H1 (cell line): ENCODE measurements at places on chromosomes 11 and 22.

DNA sequence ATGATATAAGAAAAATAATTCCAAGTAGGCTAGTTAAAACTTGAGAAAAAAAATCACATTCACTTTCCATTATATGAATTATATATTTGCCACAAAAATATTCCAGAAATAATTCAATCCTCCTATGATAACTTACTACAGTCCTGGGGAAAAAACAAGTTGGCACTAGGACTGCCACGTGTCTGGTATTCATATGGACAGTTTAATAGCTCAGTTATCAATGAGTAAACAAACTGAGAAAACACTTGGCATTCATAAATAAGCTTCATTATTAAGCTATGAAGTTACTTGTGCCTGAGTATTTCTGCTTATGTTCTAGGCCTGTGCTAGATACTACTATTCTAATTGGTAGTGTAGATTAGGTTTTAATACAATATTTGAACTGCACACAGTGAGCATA is 22.5 kb upstream of the MAML2 start:
- DNase-seq: no peak
- no peaks in the 10 kb centered on the region for H3K27me3 ChIP-seq
- H3K36me3 ChIP-seq: no peaks in the 10 kb centered on the region; the same call in 1 of the 2 replicates
- no peak overlapping the region for H3K4me3 ChIP-seq

DNA sequence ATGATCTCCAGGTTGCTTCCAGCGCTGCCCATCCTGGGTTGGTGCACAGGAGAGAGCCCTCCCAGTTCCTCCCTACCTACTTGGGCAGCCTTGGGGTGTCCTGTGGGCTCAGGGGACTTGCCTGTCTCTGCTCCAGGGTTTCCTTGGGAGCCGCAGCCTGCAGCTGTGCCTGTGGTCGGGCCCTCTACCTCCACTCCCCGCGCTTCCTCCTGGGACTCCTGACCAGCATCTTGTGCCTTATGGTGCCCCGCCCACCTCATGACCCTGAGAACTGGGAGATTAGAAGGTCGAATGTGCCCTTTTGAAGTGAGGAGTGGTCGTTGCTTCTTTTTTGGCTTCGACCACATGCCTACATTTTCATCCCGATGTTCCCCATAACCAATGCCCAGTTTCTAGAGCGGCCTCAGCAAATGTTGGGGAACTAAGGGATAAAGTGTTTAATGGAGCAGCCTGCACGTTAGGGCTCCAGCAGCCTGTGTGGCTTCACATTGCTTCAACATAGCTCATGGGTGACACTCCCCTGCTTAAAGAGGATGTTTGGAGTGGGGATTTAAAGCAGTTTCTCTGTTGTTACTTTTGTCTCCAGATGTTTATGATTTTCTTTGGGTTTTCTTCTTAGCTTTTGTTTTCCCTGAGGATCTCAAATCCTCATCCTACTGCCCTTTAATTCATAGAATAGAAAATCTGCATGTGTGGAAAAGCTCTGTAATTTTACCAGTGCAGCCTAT is 248.8 kb downstream of the TBC1D22A start:
- H3K27ac ChIP-seq: no peak overlapping the region
- DNase-seq: no peak
- H3K4me3 ChIP-seq: no peak overlapping the region
- H3K4me1 ChIP-seq: no peaks in the 10 kb centered on the region; the same call in 1 of the 2 replicates
- H3K36me3 ChIP-seq: no peaks in the 10 kb centered on the region

- no peak overlapping the region for H3K27ac ChIP-seq
- DNase-seq: no peak
- H3K27me3 ChIP-seq: no peaks in the 10 kb centered on the region
- no peaks in the 10 kb centered on the region for H3K36me3 ChIP-seq
Observed at GRCh38 chr11:113881856-113882255, 6.5 kb upstream of the USP28 start.

DNA sequence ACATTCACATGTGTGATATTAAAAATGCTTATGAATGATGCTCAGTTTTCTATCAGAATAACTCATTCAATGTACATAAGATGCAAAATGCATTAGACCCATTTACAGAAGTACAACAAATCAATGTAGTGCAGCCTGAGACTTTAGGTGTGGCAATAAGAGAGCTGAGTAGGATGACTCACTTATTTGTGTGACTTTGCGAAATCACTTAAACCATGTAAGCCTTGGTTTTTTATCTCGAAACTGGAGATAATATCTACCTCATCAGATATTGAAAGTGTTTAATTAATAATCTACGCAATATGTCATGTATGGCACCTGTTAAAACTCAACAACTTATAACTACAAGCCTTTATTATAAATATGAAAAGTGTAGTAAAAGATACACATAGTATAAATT is 105.7 kb upstream of the LUZP2 start:
- no peaks in the 10 kb centered on the region for H3K4me1 ChIP-seq
- no peaks in the 10 kb centered on the region for H3K27me3 ChIP-seq

- DNase-seq: no peak
- no peaks in the 10 kb centered on the region for H3K27me3 ChIP-seq
- H3K4me1 ChIP-seq: 0 out of 2 replicates have a peak, but pooled peaks cover 2% of the 10 kb centered on the region
Observed at GRCh38 chr11:116618461-116618860, 154.3 kb downstream of the BUD13 start.

GRCh38 chr11:123560006-123560405 is 94.4 kb downstream of the SCN3B start:
- DNase-seq: no peak
- no peaks in the 10 kb centered on the region for H3K36me3 ChIP-seq
- no peaks in the 10 kb centered on the region for H3K27me3 ChIP-seq
- H3K4me3 ChIP-seq: peak overlapping the region; percentile 34; the same call in 1 of the 2 replicates

GRCh38 chr11:95910638-95911368 is 13.1 kb downstream of the MTMR2 start:
- no peak overlapping the region for H3K4me3 ChIP-seq
- H3K4me1 ChIP-seq: no peaks in the 10 kb centered on the region
- no peak overlapping the region for H3K27ac ChIP-seq
- H3K27me3 ChIP-seq: no peaks in the 10 kb centered on the region

GRCh38 chr11:63567044-63567840 is 4.1 kb upstream of the PLAAT2 start:
- H3K4me3 ChIP-seq: no peak overlapping the region
- peak overlapping the region; percentile 19; the same call in 1 of the 2 replicates for H3K27ac ChIP-seq
- peaks cover 3% of the 10 kb centered on the region; the same call in 1 of the 2 replicates for H3K4me1 ChIP-seq
- no peaks in the 10 kb centered on the region for H3K27me3 ChIP-seq
- DNase-seq: no peak

- no peak overlapping the region for H3K4me3 ChIP-seq
- H3K36me3 ChIP-seq: no peaks in the 10 kb centered on the region
- H3K4me1 ChIP-seq: no peaks in the 10 kb centered on the region
- H3K27me3 ChIP-seq: no peaks in the 10 kb centered on the region
- no peak for DNase-seq
Observed at GRCh38 chr11:26958702-26959049, 35.2 kb upstream of the FIBIN start.

DNA sequence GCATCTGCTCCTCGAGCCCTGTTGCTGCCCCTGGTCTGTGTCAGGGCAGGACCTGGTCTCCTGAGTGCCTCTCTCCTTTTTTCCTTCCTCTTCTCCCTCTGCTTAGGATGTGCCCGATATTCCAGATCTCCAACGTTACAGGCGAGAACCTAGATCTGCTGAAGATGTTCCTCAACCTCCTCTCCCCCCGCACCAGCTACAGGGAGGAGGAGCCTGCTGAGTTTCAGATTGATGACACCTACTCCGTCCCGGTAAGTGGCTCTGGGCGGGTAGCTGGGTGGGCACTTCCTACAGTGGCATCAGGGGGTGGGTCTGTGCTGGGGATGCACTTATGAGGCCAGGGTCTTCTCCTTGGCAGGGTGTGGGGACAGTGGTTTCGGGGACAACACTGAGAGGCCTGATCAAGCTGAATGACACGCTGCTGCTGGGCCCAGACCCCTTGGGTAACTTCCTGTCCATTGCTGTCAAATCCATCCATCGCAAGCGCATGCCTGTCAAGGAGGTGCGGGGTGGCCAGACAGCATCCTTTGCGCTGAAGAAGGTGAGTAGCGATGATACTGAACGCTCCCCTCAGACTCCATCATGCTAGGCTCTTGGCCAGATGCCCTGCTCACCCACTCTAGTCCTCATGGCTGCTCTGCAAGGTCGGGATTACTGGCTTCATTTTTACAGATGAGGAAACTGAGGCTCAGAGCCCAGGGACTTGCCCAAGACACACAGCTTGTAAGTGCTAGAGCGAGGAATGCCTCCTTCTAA is 20.3 kb downstream of the GTPBP1 start:
- no peak for DNase-seq
- H3K4me3 ChIP-seq: no peak overlapping the region
- no peak overlapping the region for H3K27ac ChIP-seq
- peaks cover 25% of the 10 kb centered on the region for H3K36me3 ChIP-seq
- H3K4me1 ChIP-seq: no peaks in the 10 kb centered on the region
- H3K27me3 ChIP-seq: no peaks in the 10 kb centered on the region

GRCh38 chr11:12102588-12103410 is 7.6 kb upstream of the MICAL2 start:
- H3K27ac ChIP-seq: no peak overlapping the region
- H3K4me1 ChIP-seq: peaks cover 3% of the 10 kb centered on the region
- no peaks in the 10 kb centered on the region for H3K36me3 ChIP-seq
- no peak for DNase-seq

GRCh38 chr11:65766535-65766934 is 14.2 kb downstream of the AP5B1 start:
- no peak overlapping the region for H3K27ac ChIP-seq
- H3K4me1 ChIP-seq: no peaks in the 10 kb centered on the region
- H3K4me3 ChIP-seq: no peak overlapping the region
- no peaks in the 10 kb centered on the region for H3K27me3 ChIP-seq

- DNase-seq: no peak
- no peaks in the 10 kb centered on the region for H3K4me1 ChIP-seq
- H3K36me3 ChIP-seq: no peaks in the 10 kb centered on the region
- H3K27ac ChIP-seq: no peak overlapping the region
Observed at GRCh38 chr11:57135020-57135751, 46.6 kb upstream of the LRRC55 start.

- H3K36me3 ChIP-seq: no peaks in the 10 kb centered on the region
- no peak overlapping the region for H3K27ac ChIP-seq
- H3K4me3 ChIP-seq: no peak overlapping the region
- H3K4me1 ChIP-seq: peaks cover 6% of the 10 kb centered on the region
Observed at GRCh38 chr22:20591295-20591645, 83.9 kb downstream of the MED15 start.

DNA sequence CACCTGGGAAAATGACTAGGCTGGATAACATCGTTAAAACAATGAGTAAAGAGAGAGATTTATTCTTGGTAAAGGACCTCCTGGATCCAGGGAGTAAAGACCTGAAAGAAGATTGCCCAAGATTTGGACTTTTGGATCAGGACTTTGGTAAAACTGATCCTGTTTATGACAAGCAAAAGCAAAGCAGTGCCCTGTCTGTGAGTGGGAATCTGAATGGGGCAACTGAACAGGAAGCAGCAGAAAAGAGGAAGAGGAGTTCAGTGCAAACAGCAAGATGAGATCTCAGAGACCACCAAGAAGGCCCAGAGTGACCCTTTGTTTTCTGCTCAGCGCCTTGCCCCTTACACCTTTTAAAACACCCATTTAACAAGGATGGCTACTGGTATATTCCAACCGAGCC is 122.0 kb downstream of the VPREB1 start:
- no peak overlapping the region for H3K27ac ChIP-seq
- H3K36me3 ChIP-seq: no peaks in the 10 kb centered on the region
- no peak overlapping the region for H3K4me3 ChIP-seq
- DNase-seq: no peak
- peaks cover 100% of the 10 kb centered on the region for H3K27me3 ChIP-seq
- H3K4me1 ChIP-seq: no peaks in the 10 kb centered on the region

DNA sequence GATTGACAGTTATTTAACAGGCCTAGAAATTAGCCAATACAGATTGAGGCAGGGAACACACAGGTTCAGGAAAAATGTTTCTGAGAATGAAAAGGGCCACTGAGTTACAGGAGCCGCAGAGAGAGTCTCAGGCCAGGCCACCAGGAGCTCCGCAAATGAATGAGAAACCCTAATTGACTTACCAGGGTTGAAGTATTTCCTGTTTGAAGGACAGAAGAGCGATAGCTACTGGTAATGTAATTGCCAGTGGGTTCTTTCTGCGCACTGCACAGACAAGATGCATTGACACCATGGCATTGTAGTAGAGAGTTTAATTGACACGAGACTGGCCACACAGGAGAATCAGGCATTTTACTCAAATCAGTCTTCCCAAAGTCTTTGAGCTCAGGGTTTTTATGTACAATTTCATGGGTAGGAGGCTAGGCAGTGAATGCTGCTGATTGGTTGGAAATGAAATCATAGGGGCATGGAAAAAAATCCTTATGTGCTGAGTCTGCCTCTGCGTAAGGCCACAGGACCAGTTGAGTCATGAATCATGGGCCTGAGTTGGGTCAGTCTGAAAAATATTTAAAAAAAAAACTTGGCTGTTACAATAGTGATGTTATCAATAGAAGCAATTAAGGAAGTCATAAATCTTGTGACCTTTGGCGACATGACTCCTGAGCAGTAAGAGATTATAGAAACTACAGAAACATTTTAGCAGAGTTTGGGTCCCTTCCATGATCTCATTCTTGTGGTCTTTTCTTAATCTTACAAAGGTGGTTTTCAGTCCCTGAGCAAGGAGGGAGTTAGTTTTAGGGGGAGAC is 203.8 kb downstream of the CASP12 start:
- H3K36me3 ChIP-seq: no peaks in the 10 kb centered on the region
- no peaks in the 10 kb centered on the region for H3K4me1 ChIP-seq
- no peak overlapping the region for H3K27ac ChIP-seq
- H3K4me3 ChIP-seq: no peak overlapping the region
- no peak for DNase-seq

GRCh38 chr11:115996808-115997188 is 492.6 kb upstream of the CADM1 start:
- H3K27me3 ChIP-seq: no peaks in the 10 kb centered on the region; the same call in 1 of the 2 replicates
- H3K27ac ChIP-seq: no peak overlapping the region
- no peaks in the 10 kb centered on the region for H3K36me3 ChIP-seq
- DNase-seq: no peak
- no peaks in the 10 kb centered on the region for H3K4me1 ChIP-seq

- DNase-seq: no peak
- no peak overlapping the region for H3K27ac ChIP-seq
- no peaks in the 10 kb centered on the region for H3K27me3 ChIP-seq
Observed at GRCh38 chr11:1209371-1210057, 13.4 kb upstream of the MUC5B start.

DNA sequence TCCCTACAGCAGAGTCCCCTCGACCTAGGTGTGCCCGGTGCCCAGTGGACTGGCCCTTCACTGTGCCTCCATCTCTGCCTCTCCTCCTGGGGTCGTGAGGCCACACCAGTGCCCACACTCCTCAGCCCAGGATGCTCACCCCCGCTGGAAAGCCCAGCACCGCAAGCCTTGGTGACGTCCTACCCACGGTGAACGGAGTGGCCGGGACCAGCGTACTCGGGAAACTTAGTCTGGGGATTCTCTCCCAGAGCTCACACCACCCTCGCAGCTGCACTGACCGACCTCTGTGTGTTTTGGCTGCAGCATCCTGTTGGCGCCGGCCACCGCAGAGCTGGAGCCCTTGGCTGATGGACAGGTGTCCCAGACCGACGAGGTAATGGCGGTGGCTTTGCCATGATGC is 35.5 kb upstream of the KRTAP5-7 start:
- no peak overlapping the region for H3K27ac ChIP-seq
- no peaks in the 10 kb centered on the region; the same call in 1 of the 2 replicates for H3K36me3 ChIP-seq
- no peaks in the 10 kb centered on the region for H3K4me1 ChIP-seq
- H3K27me3 ChIP-seq: no peaks in the 10 kb centered on the region
- H3K4me3 ChIP-seq: no peak overlapping the region

- DNase-seq: no peak
- H3K4me3 ChIP-seq: no peak overlapping the region
- no peak overlapping the region for H3K27ac ChIP-seq
- H3K36me3 ChIP-seq: no peaks in the 10 kb centered on the region
Observed at GRCh38 chr11:116348226-116348625, 424.6 kb downstream of the BUD13 start.

- H3K27ac ChIP-seq: no peak overlapping the region
- DNase-seq: no peak
- H3K4me3 ChIP-seq: no peak overlapping the region
- peaks cover 4% of the 10 kb centered on the region for H3K4me1 ChIP-seq
- no peaks in the 10 kb centered on the region for H3K36me3 ChIP-seq
- H3K27me3 ChIP-seq: no peaks in the 10 kb centered on the region
Observed at GRCh38 chr11:134480136-134480712, 68.2 kb upstream of the B3GAT1 start.
